ENCODE measurements at places on chromosomes 3 and 15.

DNA sequence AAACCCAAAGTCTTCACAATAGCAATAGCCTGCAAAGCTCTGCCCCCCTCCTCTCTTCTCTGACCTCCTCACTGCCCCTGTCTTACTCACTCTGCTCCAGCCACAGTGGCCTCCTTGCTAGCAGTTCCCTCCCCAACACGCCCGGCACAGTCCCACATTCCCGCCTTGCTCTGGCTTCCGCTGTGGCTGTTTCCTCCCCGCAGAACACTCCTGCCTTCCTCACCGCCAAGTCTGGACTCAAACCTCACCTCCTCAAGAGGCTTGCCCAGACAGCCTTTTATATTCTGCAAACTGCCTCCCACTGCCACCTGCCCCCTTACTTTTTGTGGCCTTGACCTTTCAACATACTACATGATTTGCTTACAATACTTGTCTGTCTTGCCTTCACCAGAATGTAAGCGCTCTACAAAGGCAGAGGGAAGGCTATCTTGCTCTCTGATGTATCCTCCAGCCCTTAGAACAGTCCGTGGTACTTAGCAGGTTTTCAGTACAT, 406 bp upstream of the MPI start:
- no peak for DNase-seq

DNA sequence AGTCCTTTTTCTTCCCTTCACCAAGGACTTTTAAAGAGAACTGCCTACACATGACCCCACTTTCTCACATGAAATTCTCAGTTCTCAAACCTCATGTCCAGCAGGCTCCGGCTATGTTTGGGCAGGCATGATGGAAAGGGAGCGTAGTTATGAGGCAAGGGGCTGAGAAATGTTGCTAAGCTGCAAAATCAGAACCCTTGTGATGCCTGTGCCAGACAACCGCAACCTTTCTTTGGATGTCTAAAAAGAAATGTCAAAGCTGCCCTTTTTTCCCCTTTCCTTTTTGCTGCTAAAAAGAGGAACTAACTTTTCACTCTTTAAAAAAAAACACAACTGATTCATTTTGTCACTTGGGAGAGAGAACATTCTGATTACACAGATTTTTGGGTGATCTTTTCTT, 19.2 kb downstream of the GNB4 start:
- DNase-seq = no peak

DNA sequence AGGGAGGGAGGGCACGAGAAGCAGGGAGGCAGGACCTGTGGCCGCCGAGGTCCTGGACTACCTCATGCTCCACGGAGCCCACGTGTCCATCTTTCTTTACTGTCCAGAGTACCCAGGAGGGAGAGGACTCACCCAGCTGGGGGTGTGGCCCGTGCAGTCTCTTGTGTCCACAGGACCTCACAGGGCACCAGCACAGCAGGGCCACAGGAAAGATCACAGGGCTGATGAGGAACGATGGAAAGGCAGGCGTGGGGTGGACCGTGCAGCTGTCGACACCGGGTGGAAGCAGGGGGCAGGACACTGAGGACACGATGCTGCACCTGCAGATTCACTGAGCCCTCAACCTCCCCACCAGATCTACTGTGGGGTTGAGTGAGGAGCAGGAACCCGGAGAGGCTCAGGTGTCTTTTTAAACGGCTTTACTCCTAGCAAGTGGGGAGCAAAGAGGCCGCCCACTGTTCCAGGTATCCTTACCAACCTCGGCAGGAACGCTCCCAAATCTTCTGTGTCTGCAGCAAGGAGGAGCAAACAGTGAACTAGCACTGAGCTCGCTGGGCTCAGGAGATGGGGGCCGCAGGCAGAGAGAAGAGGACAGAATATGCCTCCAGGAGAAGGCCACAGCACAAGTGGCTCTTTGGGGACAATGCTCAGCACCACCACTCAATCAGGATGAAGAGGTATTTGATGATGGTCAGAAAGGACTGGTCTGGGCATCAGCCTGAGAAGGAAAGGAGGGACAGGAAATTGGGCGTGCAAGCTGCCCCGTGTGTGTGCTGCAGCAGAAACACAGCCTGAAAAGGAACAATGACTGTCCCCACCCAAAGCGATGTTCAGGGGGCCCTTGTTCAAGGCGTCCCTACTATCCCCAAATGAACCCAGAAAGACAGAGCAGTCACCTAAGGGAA, 198.8 kb downstream of the XXYLT1 start:
- no peak for DNase-seq

- no peak for DNase-seq
Measured at GRCh38 chr3:144930431-144930830, 958.8 kb downstream of the DIPK2A start.

GRCh38 chr3:171377859-171378258, 82.3 kb downstream of the TNIK start:
- DNase-seq = no peak

GRCh38 chr3:16467393-16467792, 46.1 kb downstream of the RFTN1 start:
- DNase-seq = peak; percentile 66

GRCh38 chr3:58163234-58163633, 47.5 kb downstream of the DNASE1L3 start:
- DNase-seq = no peak

DNA sequence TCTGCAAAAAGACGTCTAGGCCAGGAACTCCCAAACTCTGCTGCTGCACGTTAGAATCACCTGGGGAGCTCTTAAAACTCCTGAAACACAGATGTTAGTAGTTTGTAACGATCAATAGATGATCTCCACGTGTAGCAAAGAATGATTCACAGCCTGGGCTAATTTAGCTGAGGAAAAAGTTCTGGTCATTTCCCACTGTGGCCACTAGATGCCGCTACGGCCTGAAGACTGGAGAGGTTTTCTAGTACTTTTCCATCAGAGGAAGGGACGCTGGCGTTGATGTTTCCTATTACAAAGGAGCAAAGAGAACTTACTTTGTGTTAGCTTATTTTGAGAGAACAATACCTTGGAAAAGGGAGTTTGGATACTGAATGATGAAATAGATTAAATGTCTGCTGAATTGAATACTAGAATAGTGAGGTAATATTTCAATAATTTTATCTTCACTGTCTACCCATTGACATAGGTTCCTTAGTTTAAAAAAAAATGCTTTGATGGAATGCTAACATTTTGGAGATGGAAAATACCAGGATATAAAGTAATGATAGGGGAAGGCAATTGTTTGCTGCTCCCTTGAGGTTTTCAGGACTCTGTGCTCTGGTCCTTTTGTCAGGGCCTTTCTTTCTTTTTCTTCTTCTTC, 159.1 kb downstream of the P3H2 start:
- DNase-seq = peak; percentile 74

GRCh38 chr3:193836918-193837317, 243.9 kb downstream of the OPA1 start:
- DNase-seq = no peak

DNA sequence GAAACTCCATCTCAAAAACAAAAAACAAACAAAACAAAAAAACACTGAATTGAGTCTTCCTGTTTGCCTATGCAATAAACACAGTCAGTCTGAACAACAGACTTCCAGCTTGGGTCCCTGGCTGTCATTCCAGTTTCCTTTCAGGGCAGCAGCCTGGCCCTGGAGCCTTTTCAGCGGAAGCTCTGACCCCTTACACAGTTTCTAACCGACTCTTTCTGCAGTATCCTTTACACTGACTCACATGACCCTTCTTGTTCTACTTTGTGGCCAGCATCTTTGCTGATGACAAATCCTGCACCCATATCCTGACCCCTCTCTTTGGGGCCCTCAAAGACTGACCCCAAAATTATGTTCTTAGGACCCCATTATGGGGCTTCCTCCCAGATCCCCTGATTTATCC, 38.3 kb upstream of the INO80 start:
- DNase-seq = peak; percentile 32

- DNase-seq = no peak
Measured at GRCh38 chr3:121642601-121643314, 17.9 kb downstream of the HCLS1 start.

DNA sequence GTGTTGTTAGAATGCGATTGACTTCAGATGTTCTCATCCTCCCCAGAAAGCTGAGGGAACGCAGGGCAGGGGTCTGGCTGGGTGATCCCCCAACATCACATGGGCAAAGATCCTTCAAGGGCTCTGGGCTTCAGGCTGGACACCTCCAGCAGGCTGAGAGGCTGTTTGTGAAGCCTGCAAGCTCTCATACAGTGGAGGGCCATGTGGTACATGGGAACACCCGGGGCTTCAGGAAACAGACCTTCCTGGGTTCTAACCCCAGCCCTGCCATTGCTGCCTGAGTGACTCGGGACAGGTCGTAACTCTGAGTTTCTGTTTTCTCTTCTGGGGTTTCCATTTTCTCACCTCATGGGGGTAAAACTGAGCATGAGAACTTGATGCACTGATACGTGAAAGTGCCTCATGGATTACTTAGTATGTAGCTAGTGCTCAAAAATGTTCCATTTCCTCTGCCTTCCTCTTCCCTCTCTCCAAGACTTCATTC, 81.2 kb downstream of the TLE3 start:
- no peak for DNase-seq

GRCh38 chr3:111200027-111200426, 128.4 kb downstream of the NECTIN3 start:
- DNase-seq = no peak

- no peak for DNase-seq
Measured at GRCh38 chr3:159923956-159924355, 64.7 kb upstream of the IL12A start.

- DNase-seq = no peak
Measured at GRCh38 chr15:46848704-46849103, 868.6 kb upstream of the SEMA6D start.

DNA sequence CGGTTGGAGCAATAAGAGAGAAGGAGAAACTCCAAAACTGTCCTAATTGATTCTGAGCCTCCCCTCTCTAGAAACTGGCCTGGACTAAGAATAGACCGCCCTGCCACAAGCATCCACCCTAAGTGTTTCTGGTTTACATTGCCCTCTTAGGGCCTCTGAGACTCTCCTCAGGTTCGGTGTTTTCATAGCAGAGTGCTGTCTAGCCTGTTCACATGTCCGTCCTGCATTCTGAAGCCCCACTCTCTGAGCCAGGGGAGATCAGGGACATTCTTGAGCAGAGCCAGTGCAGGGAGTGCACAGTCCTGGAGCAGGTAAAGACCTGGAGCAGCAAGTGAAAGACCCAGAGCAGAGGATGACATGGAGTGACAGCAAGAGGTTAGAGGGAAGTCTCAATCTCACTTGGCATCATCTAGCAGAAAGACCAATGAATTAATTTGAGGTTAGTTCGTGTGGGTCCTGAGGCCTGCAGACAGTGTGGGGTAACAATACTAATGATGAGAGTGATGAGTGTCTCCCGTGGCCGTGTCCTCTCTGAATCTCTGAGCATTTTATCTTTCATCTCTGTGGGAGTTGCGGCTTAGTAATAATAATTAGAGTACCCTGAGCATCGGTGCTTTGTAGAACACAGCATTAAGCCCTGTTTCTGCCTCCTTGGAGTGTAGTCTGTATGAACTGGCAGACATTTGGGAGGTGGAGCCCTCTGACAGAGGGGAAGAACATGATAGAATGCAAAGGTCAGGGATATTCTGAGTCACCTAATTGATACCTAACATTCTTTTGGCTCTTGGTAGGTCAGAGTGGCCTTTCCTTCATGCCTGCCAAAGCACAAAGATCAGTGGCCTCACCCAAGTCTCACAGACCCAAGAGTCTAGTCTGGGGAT, 24.6 kb downstream of the MAPKBP1 start:
- no peak for DNase-seq

GRCh38 chr3:61964566-61964965, 403.2 kb downstream of the PTPRG start:
- no peak for DNase-seq

GRCh38 chr3:16374047-16374934, 109.3 kb downstream of the OXNAD1 start:
- DNase-seq = no peak

DNA sequence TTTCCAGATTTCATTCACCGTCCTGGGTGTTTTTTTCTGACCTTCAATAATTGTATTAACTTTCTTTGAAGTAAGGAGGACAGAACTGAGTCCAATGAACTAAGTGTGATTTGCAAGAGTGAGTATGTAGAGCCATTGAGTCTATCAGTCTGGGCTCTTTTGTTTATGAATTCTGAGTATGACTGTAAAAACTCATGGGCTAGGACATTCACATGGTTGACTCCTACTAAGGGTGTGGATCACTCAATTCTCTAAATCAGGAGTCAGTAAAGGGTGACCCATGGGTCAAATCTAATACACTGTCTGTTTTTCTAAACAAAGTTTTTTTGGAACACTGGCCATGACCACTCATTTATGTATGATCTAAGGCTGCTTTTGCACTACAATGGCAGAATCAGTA, 269.0 kb downstream of the ZNF385D start:
- no peak for DNase-seq

GRCh38 chr3:90062631-90063200, 955.3 kb downstream of the EPHA3 start:
- no peak for DNase-seq

DNA sequence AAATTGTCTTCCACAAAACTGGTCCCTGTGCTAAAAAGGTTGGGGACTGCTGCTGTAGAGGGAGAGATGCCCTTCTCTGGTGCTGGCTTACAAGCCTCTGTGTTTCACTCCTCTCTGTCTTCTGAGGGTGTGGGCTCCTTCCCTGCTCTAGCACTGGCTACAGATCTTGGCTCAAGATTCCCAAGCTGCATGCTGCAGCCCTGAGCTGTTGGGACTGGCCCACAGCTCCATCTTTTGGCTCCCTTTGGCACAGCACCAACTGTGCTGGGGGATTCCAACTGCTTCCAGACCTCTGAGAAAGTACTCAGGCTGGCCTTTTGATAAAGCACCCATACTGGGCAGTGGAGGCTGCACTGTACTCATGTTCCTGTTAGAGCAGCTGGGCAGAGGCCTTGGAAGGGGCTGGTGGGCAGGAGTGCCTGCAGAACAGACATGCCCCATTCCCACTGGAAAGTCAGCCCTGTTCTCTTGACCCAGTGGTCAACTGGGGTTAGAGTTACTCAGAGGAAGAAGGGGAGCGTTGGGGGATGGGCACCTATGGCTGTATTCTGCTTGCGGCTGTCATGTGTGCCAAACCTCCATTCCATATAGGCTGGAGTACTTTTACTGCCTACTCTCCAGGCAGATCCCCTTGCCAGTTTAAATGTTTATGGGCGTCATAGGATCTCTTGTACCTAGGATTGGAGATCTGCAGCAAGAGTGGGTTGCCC, 55.7 kb downstream of the GALK2 start:
- no peak for DNase-seq

DNA sequence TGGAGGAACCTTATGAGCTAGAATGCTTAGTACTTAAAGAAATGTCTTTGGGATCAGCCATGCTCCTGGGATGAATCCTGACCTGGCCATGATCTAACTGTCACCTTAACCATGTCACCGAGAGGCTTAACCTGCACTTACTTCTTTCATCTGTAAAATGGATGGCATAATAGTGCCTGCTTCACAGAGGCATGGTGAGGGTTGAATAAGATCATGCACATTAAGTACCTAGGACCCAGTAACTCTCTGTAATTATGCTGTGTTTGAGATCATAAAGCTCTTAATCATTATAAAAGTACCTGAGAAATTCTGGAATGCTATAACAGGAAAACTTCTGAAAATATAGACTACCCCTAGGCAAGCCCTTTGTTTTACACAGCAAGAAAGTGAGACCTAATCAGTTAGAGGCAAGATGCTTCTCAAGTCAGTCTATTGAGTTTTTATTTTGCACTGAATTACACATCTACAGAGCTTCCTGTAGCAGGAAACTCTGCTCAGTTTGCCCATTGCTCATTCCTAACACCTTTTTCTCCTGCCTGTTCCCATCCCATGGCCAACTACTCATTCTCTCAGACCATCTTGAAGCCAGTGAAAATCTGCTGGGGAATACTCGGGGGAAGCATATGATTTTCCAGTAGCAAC, 1015.5 kb upstream of the CFAP20DC start:
- DNase-seq = no peak

GRCh38 chr15:25694823-25695312, 168.3 kb downstream of the ATP10A start:
- DNase-seq = no peak

GRCh38 chr3:141629976-141630375, 108.1 kb upstream of the RNF7 start:
- no peak for DNase-seq

Data from natural killer cell treated with Interleukin-12 subunit alpha and Interleukin-12 subunit beta and Interleukin-15 and Interleukin-18, amount 100 ng/mL, for 72 hours (primary cell).